NCI-H510A treated with DMSO at 0.1 percent for 48 hours (cell line): ENCODE measurements at places on chromosomes 16 and 17.
A peak's percentile ranks its signal among the peaks of the same experiment; 100 is the strongest.

GRCh38 chr16:59060207-59060606, 326.1 kb upstream of the GOT2 start:
- no peak for DNase-seq

DNA sequence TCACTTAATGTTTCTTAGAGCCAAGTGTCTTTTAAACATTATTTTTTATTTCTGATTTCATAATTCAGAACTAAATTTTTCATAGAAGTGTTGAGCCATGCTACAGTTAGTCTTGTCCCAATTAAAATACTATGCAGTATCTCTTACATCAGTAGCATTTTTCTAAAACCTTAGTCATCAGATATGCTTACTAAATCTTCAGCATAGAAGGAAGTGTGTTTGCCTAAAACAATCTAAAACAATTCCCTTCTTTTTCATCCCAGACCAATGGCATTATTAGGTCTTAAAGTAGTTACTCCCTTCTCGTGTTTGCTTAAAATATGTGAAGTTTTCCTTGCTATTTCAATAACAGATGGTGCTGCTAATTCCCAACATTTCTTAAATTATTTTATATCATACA, 13.6 kb upstream of the BCAS3 start:
- DNase-seq, result no peak

DNA sequence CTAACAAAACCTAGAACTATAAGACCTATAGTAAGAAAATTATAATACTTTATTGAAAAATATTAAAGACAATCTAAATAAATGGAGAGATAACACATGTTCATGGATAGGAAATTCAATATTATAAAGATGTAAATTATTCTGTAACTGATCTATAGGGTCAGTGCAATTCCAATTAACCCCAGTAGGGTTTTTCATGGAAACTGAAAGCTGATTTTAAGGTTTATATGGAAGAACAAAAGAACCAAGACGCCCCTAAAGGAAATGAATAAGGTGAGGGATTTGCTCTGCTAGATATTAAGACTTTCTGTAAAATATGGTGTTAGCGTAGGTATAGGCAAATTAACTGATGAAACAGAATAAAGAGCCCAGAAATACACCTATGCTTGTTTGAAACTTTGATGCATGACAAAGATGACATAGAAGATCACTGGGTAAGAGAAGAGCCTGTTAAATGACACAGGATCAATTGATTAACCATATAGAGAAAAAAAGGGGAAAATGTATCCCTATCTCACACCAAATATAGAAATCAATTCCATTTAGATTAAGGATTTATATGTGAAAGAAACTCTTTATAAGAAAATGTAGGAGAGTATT, 3.0 kb downstream of the ICAM2 start:
- DNase-seq, result no peak

GRCh38 chr17:42845556-42845917, 1.2 kb downstream of the AOC2 start:
- DNase-seq, result no peak

GRCh38 chr16:85915125-85915845, 16.3 kb downstream of the IRF8 start:
- DNase-seq, result no peak

- no peak for DNase-seq
Measured at GRCh38 chr17:17765359-17766076, 71.3 kb downstream of the SREBF1 start.

DNA sequence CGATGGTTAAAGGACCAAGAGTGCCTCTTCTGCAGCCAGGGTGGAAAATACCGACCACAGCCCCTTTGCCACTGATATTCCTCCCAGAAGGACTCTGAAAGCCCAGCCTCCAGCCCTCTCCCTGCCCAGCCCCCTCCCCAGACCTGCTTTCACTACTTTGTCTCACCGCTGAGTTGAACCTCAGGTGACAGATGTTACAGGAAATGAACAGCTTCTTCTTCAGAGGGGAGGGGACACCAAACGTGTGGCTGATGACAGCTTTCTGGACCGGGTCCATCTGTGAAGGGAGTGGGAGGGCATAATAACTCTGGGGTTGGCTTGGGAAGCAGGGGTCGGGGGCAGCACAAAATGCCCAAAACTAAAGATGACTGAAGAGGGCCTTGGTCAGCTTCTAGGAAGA, 14.2 kb downstream of the NKIRAS2 start:
- no peak for DNase-seq

- DNase-seq, result no peak
Measured at GRCh38 chr16:30724641-30725417, 23.4 kb upstream of the PHKG2 start.

DNA sequence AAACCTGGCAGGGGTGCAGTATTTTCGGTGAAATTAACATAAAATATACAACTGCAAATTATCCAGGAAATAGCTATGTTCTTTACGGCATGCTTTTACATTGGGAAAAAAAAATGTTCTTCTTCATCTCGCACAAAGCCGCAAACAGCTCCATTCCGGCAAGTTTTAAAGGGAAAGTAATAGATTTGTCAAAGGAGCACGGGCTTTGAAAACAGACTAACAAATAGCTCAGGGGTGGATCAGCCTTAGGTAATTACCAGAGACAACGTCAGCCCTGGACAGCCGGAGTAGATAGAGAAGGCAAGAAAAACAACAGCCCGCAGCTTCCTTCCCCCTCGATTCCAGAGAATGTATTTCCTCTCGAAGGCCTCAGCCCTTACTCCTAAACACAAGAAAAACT, 222.5 kb downstream of the C16orf78 start:
- DNase-seq, result no peak

- no peak for DNase-seq
Measured at GRCh38 chr16:58119509-58119845, 9.7 kb downstream of the CFAP20 start.

- no peak for DNase-seq
Measured at GRCh38 chr16:8751481-8752311, 45.7 kb downstream of the TMEM186 start.

DNA sequence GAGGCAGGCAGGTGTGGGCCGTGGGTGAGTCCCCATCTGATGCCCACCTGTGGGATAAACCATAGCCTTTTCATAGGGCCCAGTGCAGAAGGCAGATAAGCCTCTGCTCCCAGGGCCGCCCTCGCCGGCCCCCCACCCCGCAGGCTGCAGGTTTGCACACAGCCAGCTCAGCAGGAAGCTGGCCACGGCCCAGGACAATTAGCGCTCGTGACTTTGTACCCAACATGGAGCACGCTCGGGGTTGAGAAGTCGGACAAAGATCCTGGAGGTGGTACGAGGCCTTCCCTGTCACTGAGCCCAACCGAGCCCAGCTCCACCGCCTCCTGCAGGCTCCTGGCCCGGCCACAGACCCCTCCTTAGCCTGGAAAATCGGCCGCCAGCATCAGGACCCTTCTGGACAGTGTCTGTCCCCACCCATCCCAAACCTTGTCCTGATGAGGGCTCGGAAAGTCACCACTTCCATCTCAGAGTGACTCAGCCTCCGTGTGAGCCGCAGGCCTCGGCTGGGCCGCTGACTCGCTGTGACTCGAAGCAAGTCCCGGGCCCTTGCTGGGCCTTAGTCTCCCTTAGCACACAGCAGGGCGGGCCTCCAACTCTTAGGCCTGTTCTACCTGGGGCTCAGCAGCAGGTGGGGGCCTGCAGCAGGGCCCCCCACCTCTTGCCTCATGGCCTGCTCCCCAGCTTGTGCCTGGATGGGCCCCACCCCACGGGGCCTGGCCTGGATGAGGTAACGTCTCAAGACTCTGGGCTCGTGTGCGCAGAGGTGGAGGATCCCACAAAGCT, 22.7 kb downstream of the FAM83G start:
- DNase-seq, result no peak

DNA sequence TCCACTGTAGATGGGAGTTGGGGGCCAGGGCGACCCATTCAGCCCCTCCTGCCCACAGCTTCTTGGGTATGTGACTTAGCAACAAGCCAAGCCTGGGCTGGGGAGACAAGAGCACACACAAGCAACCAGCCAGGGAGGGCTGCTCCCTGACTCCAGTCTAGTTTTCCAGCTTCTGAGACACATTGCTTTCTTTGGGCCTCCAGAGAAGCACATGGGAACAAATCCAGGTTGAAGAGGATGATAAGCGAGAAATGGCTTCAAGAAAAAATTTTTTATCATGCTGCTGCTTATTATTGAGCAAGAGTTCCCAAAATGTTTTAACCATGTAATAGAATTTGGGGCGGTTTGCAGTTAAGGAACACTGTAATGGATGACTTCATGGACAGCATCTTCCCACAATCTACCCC, 173.7 kb downstream of the SOX9 start:
- DNase-seq, result no peak

DNA sequence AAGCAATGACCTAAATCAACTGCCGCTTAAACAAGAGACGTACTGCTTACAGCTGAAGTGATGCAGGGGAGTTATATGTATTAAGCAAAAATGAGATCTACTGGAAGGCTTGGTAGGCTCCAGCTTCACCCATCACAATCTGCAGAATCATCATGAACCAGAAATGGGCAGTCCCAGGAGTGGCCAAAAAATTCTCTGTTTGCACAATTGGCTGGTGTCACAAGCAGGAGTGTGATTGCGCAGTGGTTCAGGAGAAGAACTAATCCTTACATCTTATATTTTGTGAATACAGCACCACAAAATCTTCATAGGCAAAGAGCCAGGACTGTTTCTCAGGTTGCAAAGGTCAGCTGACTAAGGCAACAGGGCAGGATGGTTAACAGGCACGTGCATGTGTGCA, 75.9 kb downstream of the CES1 start:
- DNase-seq, result no peak

DNA sequence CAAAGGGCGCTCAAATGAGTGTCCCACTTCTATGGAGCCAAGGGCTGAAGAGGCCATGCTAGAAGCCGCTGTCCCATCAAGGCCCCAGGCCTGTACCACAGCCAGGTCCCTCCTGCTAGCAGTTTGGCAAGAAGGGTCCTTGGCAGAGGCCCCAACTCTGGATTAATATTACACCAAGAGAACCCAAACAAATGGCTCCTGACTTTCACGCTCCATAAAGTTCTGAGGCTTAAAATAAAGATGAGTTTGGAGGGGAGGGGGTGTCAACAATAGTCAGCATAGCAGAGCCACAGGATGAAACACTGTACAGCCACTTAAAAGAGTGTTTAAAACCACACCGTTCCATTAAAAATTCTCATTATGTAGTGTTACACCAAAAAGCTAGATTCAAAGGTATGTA, 30.5 kb downstream of the CUEDC1 start:
- DNase-seq, result peak; percentile 20

DNA sequence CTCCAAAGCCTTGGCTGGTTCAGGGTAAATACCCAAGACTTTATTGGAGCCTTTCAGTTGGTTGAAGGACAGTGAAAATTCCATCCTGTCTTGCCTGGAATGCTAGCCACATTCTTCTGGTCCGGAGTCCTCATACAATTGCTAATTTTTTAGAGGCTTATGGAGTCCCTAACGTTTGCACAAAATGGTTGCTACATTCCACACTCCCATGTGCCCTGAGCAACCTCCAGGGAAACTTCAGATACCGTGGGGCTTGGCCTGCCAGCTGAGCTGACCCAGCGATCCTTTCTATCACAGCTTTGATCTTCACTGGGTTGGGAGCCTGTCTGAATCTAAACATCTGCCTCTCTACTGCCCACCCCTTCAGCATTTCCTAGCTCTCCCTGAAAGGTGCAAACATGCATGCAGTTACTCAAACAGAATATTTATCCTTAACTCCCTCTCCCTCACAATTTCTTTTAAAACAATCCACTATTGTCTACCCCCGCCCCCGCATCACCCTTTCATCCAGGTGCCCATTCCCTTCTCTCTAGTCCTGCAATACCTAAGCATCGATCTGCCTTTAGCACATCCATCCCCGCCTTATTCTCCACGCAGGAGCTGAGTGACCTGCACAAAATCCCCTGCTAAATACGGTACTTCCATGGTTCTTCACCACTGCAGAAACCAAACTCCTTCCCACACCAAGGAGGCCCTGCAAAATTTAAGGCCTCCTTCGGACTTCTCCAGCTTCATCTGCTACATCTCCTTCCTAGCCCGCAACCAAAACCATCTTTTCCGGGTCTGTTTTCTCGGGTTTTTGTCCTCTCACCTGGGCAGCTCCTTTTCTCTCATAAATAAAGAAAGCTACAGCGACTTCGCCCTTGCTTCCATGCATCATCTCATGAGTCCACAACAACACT, 810 bp upstream of the GAN start:
- no peak for DNase-seq

GRCh38 chr16:23986455-23986854, 150.7 kb downstream of the PRKCB start:
- DNase-seq, result no peak

DNA sequence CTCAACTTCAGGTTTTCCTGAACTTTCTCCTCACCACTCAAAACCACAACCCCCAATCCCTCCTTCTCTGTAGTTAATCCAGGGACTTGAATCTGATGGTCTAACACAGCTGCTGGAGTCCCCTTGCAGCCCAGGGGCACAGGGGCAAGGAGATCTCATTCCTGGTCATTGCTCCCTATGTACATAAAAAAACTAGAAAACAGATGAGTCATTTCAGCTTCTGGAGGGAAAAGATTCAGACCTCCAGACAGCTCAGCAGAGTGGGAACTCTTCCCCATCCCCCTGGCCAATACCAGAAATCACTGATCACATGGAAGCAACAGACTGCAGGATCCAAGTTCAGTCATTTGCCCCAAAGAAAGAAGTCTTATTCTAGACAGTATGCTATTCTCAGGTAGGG, 62.1 kb downstream of the DYNLRB2 start:
- DNase-seq, result no peak

GRCh38 chr17:56681561-56682266, 88.2 kb downstream of the NOG start:
- DNase-seq, result no peak

DNA sequence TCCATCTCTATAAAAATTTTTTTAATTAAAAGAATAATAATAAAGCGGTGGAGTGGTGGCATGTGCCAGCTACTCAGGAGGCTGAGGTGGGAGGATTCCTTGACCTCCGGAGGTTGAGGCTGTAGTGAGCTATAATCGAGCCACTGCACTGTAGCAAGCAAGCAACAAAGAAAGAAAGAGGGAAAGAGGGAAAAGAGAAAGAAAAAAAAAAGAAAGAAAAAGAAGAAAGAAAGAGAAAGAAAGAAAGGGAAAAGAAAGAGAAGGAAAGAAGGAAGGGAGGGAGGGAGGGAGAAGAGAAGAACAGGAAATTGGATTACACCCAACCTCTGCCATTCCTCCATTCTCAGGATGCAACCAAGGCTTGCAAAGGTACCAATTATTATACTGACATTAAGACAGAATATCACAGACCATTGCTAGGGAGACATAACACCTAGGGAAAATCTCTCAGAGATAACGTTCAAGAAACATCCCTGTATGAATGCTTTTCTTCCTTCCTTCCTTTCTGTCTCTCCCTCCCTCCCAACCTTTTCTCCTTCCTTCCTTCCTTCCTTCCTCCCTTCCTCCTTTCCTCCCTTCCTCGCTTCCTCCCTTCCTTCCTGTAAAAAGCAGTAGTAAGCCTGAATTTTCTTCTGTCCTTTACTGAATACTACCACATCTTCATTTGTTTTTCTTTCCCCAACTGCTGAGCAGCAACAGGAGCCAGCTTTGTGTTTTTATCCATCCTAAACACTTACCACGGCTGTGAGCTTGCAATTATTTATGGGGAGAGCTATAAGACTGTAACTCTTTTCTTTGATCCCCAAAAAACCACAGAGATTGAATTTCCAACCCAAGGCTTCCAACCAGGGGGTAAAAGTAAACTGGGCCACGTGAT, 1.8 kb upstream of the LITAF start:
- no peak for DNase-seq

GRCh38 chr17:2724784-2725164, 13.2 kb upstream of the CLUH start:
- DNase-seq, result no peak
